CD4-positive, alpha-beta T cell treated with Interferon alpha-2 for 1 hour (primary cell): ENCODE measurements at places on chromosomes 12 and 14.

- peak; percentile 80 for DNase-seq
Measured at GRCh38 chr12:6946033-6946919, 2.5 kb downstream of the C12orf57 start.

- DNase-seq, result no peak
Measured at GRCh38 chr14:23079716-23080115, 15.2 kb downstream of the ACIN1 start.

- peak; percentile 78 for DNase-seq
Measured at GRCh38 chr14:68814539-68815297, 21.9 kb upstream of the ZFP36L1 start.

GRCh38 chr12:2876431-2877046 is 435 bp downstream of the FOXM1 start:
- DNase-seq, result no peak

GRCh38 chr12:49689237-49689636 is 18.0 kb downstream of the FMNL3 start:
- DNase-seq, result no peak

DNA sequence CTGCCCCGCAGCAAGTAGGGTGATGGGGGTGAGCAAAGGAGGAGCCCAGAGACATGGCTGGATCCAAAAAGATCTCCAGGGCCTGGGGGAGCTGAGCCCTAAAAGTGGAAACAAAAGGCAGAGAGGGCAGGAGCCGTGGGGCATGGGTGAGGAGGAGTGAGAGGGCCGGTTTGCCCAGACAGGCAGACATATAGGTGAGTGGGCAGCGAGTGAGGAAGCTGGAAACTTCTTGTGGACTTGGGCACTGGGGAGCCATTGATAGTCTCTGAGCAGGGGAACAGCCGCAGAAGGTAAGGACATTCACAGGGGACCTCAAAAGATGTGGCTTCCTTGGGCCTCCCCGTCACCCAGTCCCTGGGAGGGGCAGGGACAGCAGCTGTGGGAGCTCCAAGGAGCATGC is 16.8 kb upstream of the TMEM119 start:
- no peak for DNase-seq

- DNase-seq, result no peak
Measured at GRCh38 chr14:56759094-56759493, 51.2 kb downstream of the OTX2 start.

DNA sequence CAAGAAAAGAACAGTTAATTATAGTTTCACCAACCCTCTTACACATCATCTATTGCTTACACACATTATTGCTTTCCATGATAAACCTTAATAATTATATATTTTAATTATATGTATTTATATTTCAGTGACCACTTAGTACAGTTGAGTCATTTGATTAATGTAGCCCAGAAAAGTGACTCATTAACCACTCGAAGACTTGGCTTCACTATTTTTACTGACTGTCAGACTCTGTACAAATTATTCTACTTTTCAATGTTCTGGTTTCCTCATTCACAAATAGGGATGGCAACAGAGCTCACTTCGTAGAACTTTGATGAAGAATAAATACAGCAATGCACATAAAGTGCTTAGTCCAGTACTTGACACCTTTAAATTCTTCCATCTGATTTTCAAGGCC is 98.3 kb downstream of the CFAP54 start:
- no peak for DNase-seq

DNA sequence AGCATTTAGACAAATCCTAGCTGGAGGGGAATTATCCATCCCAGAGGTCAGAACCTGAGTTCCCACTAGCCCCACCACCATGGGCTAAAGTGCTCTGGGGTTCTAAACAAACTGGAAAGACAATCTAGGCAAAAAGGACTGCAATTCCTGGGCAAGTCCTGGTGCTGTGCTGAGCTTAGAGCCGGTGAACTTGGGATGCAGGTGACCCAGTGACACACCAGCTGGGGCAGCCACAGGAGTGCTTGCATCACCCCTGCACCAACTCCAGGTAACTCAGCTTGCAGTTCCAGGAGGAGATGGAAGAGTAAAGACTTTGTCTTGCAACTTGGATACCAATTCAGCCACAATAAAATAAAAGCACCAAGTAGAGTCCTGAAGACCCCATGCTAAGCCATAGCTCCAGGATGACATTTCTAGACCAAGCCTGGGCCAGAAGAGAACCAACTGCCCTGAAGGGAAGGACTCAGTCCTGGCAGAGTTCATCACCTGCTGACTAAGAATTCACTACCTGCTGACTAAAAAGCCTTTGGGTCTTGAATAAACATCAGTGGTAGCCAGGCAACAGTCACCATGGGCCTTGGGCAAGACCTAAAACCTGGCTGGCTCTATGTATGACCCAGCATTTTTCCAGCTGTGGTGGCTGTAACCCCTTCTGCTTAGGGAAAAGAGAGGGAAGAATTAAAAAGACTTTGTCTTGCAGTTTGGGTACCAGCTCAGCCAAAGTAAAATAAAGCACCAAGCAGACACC is 223.4 kb upstream of the DIO2 start:
- no peak for DNase-seq

DNA sequence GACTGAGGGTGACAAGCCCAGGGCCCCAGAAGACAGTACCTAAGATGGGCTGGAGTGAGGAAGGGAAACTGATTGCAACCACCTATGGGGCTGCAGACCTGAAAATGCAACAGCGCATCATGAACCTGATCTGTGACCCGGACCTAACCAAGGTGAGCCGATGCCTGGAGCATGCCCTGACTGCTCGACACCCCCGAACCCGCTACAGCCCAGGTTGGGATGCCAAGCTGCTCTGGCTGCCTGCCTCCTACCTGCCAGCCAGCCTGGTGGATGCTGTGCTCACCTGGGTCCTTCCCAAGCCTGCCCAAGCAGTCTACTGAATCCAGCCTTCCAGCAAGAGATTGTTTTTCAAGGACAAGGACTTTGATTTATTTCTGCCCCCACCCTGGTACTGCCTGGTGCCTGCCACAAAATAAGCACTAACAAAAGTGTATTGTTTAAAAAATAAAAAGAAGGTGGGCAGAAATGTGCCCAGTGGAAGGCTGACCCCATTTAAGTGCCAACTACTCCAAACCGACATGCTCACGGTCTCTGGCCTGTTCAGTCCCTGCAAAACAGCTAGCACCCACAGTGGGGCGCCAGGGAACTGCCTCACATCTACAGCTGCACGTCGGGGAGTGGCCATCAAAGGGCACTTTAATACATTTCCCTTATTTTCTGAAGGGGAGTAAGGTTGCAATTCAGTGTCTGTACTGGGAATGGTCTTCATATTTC is 4.2 kb downstream of the RDH5 start:
- DNase-seq, result peak; percentile 78

- DNase-seq, result no peak
Measured at GRCh38 chr14:71354801-71355200, 447.5 kb downstream of the PCNX1 start.

DNA sequence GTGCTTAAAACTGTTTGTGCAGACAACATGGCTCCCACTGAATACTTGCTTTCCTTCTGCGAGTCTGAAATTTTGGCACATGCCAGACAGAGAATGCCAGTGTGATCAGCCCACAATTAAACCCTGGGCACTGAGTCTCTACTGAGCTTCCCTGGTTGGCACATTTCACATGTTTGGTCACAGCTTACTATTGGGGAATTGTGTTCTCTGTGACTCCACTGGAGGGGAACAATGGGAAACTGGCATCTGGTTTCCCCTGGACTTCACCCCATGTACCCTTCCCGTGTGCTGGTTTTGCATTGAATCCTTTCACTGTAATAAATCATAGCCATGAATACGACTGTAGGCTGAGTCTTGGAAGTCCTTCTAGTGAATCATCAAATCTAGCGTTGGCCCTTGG is 64.9 kb downstream of the EFCAB11 start:
- no peak for DNase-seq

GRCh38 chr14:82779301-82779700 is 1245.6 kb upstream of the SEL1L start:
- no peak for DNase-seq

GRCh38 chr12:43816168-43816567 is 10.1 kb upstream of the TWF1 start:
- DNase-seq, result no peak

- no peak for DNase-seq
Measured at GRCh38 chr14:89813617-89814031, 140.9 kb downstream of the EFCAB11 start.
